Naive thymus-derived CD4-positive, alpha-beta T cell (primary cell): ENCODE measurements at places on chromosomes 2 and 18.

GRCh38 chr2:195899226-195899625 is 169.4 kb downstream of the DNAH7 start:
- no peaks in the 10 kb centered on the region for H3K27me3 ChIP-seq
- no peaks in the 10 kb centered on the region for H3K36me3 ChIP-seq
- H3K4me3 ChIP-seq, result no peak overlapping the region

GRCh38 chr18:6624661-6625311 is 104.7 kb upstream of the ARHGAP28 start:
- H3K27me3 ChIP-seq, result no peaks in the 10 kb centered on the region
- no peaks in the 10 kb centered on the region for H3K4me1 ChIP-seq
- no peak for DNase-seq
- H3K27ac ChIP-seq, result no peak overlapping the region
- no peak overlapping the region for H3K4me3 ChIP-seq

- no peaks in the 10 kb centered on the region for H3K4me1 ChIP-seq
- H3K4me3 ChIP-seq, result no peak overlapping the region
- no peak for DNase-seq
- H3K27me3 ChIP-seq, result no peaks in the 10 kb centered on the region
- H3K36me3 ChIP-seq, result no peaks in the 10 kb centered on the region
- H3K27ac ChIP-seq, result no peak overlapping the region
Measured at GRCh38 chr18:31646332-31647126, 37.9 kb downstream of the B4GALT6 start.

GRCh38 chr2:138699421-138699820 is 80.8 kb downstream of the NXPH2 start:
- H3K27me3 ChIP-seq, result no peaks in the 10 kb centered on the region
- H3K4me1 ChIP-seq, result no peaks in the 10 kb centered on the region
- H3K27ac ChIP-seq, result no peak overlapping the region
- no peak overlapping the region for H3K4me3 ChIP-seq
- H3K36me3 ChIP-seq, result no peaks in the 10 kb centered on the region

DNA sequence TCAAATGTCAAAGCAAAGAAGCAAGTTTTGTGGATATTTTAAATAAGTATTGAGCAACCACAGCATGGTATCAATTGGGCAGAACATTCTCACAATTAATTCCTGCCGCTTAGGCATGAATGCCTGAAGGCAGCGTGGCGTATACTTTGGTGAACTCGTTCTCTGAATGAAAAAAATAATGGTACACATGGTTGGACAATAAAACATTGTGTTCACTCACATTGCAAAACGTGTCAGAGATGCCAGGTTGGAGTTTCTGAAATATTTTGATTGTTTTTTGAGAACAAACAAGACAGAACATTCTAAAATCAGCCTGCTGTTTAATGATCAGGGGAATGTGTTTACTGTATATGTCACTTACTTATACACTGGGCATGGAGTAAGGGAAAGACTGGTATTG is 254.2 kb downstream of the CDH2 start:
- no peak overlapping the region for H3K4me3 ChIP-seq
- no peaks in the 10 kb centered on the region for H3K4me1 ChIP-seq
- H3K27me3 ChIP-seq, result no peaks in the 10 kb centered on the region

- DNase-seq, result no peak
- peaks cover 9% of the 10 kb centered on the region for H3K4me1 ChIP-seq
- no peak overlapping the region for H3K4me3 ChIP-seq
- H3K27ac ChIP-seq, result no peak overlapping the region
- H3K36me3 ChIP-seq, result no peaks in the 10 kb centered on the region
Measured at GRCh38 chr2:98027538-98027937, 31.8 kb upstream of the TMEM131 start.

GRCh38 chr2:234914371-234915154 is 37.3 kb upstream of the SH3BP4 start:
- no peak for DNase-seq
- no peaks in the 10 kb centered on the region for H3K4me1 ChIP-seq
- H3K4me3 ChIP-seq, result no peak overlapping the region
- H3K36me3 ChIP-seq, result no peaks in the 10 kb centered on the region
- no peak overlapping the region for H3K27ac ChIP-seq
- no peaks in the 10 kb centered on the region for H3K27me3 ChIP-seq

GRCh38 chr2:238920053-238920452 is 72.2 kb downstream of the TWIST2 start:
- no peak for DNase-seq
- H3K4me3 ChIP-seq, result no peak overlapping the region
- H3K36me3 ChIP-seq, result no peaks in the 10 kb centered on the region
- H3K4me1 ChIP-seq, result no peaks in the 10 kb centered on the region
- H3K27ac ChIP-seq, result no peak overlapping the region
- H3K27me3 ChIP-seq, result no peaks in the 10 kb centered on the region

GRCh38 chr2:136135921-136136906 is 18.3 kb upstream of the CXCR4 start:
- H3K4me3 ChIP-seq, result peak overlapping the region; percentile 15
- peaks cover 86% of the 10 kb centered on the region for H3K4me1 ChIP-seq
- H3K27me3 ChIP-seq, result no peaks in the 10 kb centered on the region
- H3K36me3 ChIP-seq, result no peaks in the 10 kb centered on the region

GRCh38 chr2:29309090-29310029 is 194.1 kb downstream of the CLIP4 start:
- no peak overlapping the region for H3K27ac ChIP-seq
- no peak for DNase-seq
- no peaks in the 10 kb centered on the region for H3K36me3 ChIP-seq
- H3K4me3 ChIP-seq, result no peak overlapping the region
- H3K27me3 ChIP-seq, result no peaks in the 10 kb centered on the region

GRCh38 chr2:100071335-100072043 is 70.9 kb downstream of the AFF3 start:
- no peaks in the 10 kb centered on the region for H3K27me3 ChIP-seq
- H3K27ac ChIP-seq, result no peak overlapping the region
- DNase-seq, result no peak

DNA sequence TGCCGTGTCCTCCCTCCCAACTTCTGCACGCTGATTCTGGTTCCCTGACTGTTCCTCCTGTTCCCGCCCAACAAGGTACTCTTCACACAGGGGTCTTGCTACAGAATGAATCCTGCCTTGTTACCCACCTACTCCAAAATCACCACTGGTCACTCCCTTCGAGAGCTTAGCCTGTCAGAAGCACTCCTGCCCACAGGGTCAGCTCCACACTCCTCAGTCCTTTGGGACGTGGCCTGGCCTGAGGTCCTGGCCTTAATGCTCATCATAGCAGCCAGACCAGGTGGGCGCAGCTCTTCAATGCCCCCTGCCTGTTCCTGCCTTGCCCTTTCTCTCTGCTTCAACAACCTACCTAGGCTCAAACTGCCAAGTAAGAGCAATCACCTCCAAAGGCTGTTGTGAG is 27.8 kb upstream of the ID2 start:
- no peak overlapping the region for H3K27ac ChIP-seq
- no peaks in the 10 kb centered on the region for H3K36me3 ChIP-seq
- H3K27me3 ChIP-seq, result no peaks in the 10 kb centered on the region
- H3K4me1 ChIP-seq, result no peaks in the 10 kb centered on the region

DNA sequence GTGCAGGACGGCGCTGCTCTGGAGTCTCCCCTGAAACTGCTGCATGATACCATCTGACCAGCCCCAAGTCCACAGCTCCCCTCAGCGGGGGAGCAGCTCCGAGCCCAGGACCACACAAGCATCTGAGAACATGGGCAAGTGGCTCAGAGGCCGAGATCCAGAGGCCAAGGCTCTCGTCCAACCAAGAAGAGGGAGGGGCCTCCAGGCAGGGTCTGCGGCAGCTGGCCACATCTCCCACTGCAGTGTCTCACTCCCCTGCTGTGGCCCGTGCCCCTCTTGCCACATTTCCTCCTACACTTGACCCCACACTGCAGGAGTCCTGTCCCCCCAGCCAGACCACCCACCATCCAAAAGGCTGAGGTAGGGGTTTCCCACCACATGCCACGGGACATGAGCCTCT is 50.2 kb downstream of the TFCP2L1 start:
- no peak overlapping the region for H3K27ac ChIP-seq
- no peaks in the 10 kb centered on the region for H3K27me3 ChIP-seq
- H3K36me3 ChIP-seq, result no peaks in the 10 kb centered on the region
- no peak for DNase-seq
- no peak overlapping the region for H3K4me3 ChIP-seq

GRCh38 chr2:159501743-159502142 is 114.6 kb downstream of the BAZ2B start:
- no peaks in the 10 kb centered on the region for H3K36me3 ChIP-seq
- H3K4me3 ChIP-seq, result no peak overlapping the region
- H3K27ac ChIP-seq, result no peak overlapping the region
- no peaks in the 10 kb centered on the region for H3K27me3 ChIP-seq
- H3K4me1 ChIP-seq, result no peaks in the 10 kb centered on the region
- no peak for DNase-seq

GRCh38 chr2:226018641-226019040 is 619.1 kb downstream of the NYAP2 start:
- H3K4me3 ChIP-seq, result no peak overlapping the region
- no peak for DNase-seq
- H3K4me1 ChIP-seq, result no peaks in the 10 kb centered on the region
- no peaks in the 10 kb centered on the region for H3K27me3 ChIP-seq
- H3K27ac ChIP-seq, result no peak overlapping the region

GRCh38 chr2:226977775-226978190 is 141.9 kb downstream of the RHBDD1 start:
- no peaks in the 10 kb centered on the region for H3K4me1 ChIP-seq
- H3K4me3 ChIP-seq, result no peak overlapping the region
- no peaks in the 10 kb centered on the region for H3K36me3 ChIP-seq

- no peaks in the 10 kb centered on the region for H3K36me3 ChIP-seq
- no peaks in the 10 kb centered on the region for H3K27me3 ChIP-seq
- H3K27ac ChIP-seq, result no peak overlapping the region
- H3K4me3 ChIP-seq, result no peak overlapping the region
- no peak for DNase-seq
Measured at GRCh38 chr18:70688286-70688685, 399.4 kb downstream of the SOCS6 start.

DNA sequence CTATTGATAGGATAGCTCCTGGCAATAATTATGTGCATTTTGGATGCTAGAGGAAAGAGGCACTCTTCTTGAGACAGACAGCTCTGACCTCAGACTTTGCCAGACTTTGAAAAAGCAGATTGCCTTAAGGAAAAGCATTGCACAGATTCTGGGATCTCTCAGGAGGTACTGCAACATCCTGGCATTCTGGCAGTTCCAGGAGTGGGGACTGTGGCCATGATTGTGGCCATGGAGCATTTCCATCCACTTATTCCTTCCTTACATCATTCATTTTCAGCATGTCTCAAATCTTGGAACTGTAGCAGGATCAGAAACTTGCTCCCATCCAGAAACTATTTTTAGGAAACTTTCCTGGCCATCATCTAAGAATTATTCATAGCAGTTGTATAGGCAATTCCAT is 144.9 kb upstream of the FOSL2 start:
- no peaks in the 10 kb centered on the region for H3K36me3 ChIP-seq
- H3K4me1 ChIP-seq, result peaks cover 8% of the 10 kb centered on the region
- no peaks in the 10 kb centered on the region for H3K27me3 ChIP-seq
- no peak for DNase-seq
- no peak overlapping the region for H3K27ac ChIP-seq
- no peak overlapping the region for H3K4me3 ChIP-seq

DNA sequence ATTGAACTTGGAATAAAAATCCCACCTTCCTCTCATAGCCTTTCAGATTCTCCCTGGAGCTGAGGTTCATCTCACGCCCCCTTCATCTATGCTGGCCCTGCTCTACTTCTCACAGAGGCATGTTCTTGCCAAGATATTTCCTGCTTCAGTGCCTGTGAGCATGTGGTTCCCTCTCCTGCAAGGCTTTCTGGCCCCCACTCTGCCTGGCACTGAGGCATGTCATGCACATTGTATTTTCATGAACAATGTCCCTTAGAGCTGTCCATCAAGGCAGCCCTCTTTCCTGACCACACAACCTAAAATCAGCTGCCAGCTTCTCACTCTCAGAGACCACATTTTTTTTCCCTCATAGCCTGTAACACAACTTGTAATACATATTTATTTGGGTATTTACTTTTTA is 18.0 kb upstream of the HK2 start:
- H3K27ac ChIP-seq, result no peak overlapping the region
- DNase-seq, result no peak
- H3K4me1 ChIP-seq, result no peaks in the 10 kb centered on the region
- H3K36me3 ChIP-seq, result no peaks in the 10 kb centered on the region
- H3K4me3 ChIP-seq, result no peak overlapping the region
- H3K27me3 ChIP-seq, result no peaks in the 10 kb centered on the region

DNA sequence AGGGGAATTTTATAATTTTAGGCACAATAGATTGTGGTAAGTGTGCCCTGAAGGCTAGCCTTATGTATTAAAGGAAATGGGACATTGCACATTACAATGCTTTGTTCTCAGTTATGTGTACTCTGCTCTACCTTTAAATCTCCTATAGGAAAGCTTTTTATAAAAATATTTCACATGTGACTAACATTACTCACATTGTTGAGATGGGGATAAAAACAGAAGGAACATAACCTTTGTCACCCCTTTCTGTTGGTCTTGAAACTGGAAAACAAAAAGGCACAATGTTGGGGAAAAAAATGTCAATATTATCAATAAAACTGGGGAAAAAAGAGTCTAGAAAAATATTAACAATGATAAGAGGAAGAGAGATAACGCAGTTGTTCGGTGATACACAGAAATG is 17.3 kb upstream of the STAT1 start:
- no peaks in the 10 kb centered on the region for H3K27me3 ChIP-seq
- H3K4me3 ChIP-seq, result no peak overlapping the region
- peaks cover 27% of the 10 kb centered on the region for H3K4me1 ChIP-seq
- H3K36me3 ChIP-seq, result peaks cover 34% of the 10 kb centered on the region
- DNase-seq, result no peak

DNA sequence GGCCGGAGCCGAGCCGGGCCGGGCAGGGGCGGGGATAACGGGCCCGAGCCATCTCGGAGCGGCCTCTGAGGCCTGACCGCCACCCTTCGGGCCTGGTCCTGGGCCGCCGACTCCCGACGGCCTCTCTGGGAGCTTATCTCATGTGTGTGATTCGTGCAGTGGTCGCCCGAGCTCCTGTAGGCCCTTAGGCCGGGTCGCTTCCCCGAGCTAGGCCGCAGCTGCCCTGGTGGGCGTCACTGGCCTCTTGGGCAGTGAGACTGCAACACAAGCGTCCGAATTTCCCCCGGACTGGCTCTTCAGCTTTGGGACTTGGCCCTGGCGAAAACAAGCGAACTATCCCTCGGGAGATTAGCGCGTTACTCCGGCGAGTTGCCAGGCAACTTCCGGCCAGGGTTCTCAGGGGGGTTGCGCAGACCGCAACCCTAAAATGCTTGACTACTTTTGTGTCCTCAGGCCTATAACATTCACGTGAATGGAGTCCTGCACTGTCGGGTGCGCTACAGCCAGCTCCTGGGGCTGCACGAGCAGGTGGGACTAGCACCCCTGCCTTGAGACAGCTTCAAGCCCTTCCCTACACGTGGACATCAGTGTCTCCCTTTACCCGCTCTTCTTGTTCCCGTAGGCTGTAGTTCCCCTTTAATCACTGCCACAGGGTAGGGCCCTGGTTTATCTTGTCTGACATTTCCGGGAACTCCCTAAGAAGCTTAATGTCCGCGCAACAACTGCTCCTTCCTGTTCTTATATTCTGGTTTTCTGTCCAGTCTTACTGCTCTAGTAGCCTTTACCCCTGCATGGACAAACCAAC is 602 bp downstream of the SNX17 start:
- peaks cover 41% of the 10 kb centered on the region for H3K36me3 ChIP-seq
- peak overlapping the region; percentile 94 for H3K4me3 ChIP-seq
- peaks cover 29% of the 10 kb centered on the region for H3K4me1 ChIP-seq
- peak; percentile 16 for DNase-seq

- peak overlapping the region; percentile 99 for H3K27ac ChIP-seq
- no peaks in the 10 kb centered on the region for H3K27me3 ChIP-seq
- H3K4me3 ChIP-seq, result peak overlapping the region; percentile 34
- no peaks in the 10 kb centered on the region for H3K36me3 ChIP-seq
- DNase-seq, result peak; percentile 59
- H3K4me1 ChIP-seq, result peaks cover 92% of the 10 kb centered on the region
Measured at GRCh38 chr2:136131961-136132824, 14.2 kb upstream of the CXCR4 start.

- no peak overlapping the region for H3K4me3 ChIP-seq
- H3K27me3 ChIP-seq, result no peaks in the 10 kb centered on the region
- H3K4me1 ChIP-seq, result no peaks in the 10 kb centered on the region
- no peaks in the 10 kb centered on the region for H3K36me3 ChIP-seq
Measured at GRCh38 chr18:62850619-62851306, 135.4 kb downstream of the PHLPP1 start.
